Stimulated activated CD4-positive, alpha-beta T cell treated with anti-CD3 and anti-CD28 coated beads, Interleukin-15, amount 100 ng/mL, for 1 hour (primary cell): ENCODE measurements at places on chromosomes 12 and 14.
A peak's percentile ranks its signal among the peaks of the same experiment; 100 is the strongest.

DNA sequence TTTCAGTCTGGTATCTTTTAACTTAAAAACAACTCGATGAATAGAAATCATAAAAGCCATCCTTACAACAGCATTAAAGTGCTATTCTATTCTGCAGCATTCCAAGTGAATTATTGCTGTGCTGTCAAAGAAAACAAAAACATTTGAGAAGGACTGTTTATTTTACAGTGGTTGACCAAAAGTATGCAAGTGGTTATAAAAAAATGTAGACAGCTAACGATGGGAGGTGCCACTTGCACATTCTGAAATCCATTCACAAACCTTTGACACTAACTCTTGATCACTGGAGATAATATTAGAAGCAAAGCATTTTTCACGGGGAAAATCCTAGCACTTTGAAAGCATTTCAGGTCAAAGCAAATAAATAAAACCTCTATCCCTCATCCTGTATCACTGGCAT is 55.6 kb downstream of the HMGA2 start:
- no peak for DNase-seq

GRCh38 chr12:65209655-65210043 is 40.3 kb downstream of the LEMD3 start:
- no peak for DNase-seq

- no peak for DNase-seq
These were observed 43.2 kb downstream of the APPL2 start for GRCh38 chr12:105192624-105193225.

- DNase-seq: no peak
These were observed 484 bp downstream of the ALKBH1 start for GRCh38 chr14:77707355-77707723.

GRCh38 chr12:49345051-49345824 is 1.4 kb upstream of the DNAJC22 start:
- DNase-seq: no peak

GRCh38 chr12:107759410-107759809 is 1.5 kb downstream of the PRDM4 start:
- no peak for DNase-seq

DNA sequence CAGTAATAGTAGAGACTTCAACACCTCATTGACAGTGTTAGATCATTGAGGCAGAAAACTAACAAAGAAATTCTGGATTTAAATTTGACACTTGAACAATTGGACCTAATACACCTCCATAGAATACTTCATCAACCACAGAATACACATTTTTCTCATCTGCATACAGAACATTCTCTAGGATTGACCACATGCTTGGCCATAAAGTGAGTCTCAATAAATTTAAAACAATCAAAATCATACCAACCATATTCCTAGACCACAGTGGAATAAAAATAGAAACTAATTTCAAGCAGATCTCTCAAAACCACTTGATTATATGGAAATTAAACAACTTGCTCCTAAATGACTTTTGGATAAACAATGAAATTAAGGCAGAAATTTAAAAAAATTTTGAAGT is 82.3 kb downstream of the SLC38A4 start:
- no peak for DNase-seq

- DNase-seq: peak; percentile 37
These were observed 109.2 kb upstream of the EGLN3 start for GRCh38 chr14:34059925-34060650.
